D721Med (cell line): ENCODE measurements at places on chromosomes 11 and 22.

- no peak for DNase-seq
Measured at GRCh38 chr11:62497132-62497801, 49.3 kb downstream of the AHNAK start.

DNA sequence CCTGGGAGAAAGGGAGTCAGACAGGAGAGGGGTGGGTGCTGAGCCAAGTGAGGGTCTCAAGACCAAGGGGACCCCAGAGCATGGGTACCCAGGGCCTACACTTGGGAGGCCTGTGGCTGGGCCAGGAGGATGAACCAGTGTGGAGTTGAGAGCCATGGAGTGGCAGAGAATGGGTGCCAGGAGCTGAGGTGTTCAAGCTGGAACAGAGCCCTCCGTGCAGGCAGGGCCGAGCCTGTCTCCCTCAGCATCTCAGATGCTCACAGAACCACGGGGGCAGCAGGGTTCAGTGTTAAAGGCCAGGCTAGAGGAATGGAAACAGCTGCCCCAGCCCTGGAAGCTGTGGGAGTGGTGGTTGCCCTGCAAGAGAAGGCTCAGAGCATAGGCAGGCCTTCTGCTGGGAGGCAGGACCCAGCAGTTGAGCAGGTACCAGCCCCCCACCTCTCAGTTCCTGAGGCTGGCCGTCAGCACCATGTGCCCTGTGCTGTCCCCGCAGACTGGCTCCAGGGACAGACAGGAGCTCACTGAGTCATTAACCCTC is 32.3 kb downstream of the RSPH14 start:
- DNase-seq: no peak

- DNase-seq: no peak
Measured at GRCh38 chr11:86449993-86450629, 75.4 kb downstream of the CCDC81 start.

- no peak for DNase-seq
Measured at GRCh38 chr22:35353318-35353717, 27.6 kb upstream of the HMOX1 start.

- DNase-seq: no peak
Measured at GRCh38 chr11:112656772-112657428, 304.3 kb upstream of the NCAM1 start.

GRCh38 chr11:17403980-17404759 is 15.7 kb upstream of the KCNJ11 start:
- DNase-seq: no peak

GRCh38 chr11:10026514-10026913 is 267.5 kb downstream of the SBF2 start:
- no peak for DNase-seq

DNA sequence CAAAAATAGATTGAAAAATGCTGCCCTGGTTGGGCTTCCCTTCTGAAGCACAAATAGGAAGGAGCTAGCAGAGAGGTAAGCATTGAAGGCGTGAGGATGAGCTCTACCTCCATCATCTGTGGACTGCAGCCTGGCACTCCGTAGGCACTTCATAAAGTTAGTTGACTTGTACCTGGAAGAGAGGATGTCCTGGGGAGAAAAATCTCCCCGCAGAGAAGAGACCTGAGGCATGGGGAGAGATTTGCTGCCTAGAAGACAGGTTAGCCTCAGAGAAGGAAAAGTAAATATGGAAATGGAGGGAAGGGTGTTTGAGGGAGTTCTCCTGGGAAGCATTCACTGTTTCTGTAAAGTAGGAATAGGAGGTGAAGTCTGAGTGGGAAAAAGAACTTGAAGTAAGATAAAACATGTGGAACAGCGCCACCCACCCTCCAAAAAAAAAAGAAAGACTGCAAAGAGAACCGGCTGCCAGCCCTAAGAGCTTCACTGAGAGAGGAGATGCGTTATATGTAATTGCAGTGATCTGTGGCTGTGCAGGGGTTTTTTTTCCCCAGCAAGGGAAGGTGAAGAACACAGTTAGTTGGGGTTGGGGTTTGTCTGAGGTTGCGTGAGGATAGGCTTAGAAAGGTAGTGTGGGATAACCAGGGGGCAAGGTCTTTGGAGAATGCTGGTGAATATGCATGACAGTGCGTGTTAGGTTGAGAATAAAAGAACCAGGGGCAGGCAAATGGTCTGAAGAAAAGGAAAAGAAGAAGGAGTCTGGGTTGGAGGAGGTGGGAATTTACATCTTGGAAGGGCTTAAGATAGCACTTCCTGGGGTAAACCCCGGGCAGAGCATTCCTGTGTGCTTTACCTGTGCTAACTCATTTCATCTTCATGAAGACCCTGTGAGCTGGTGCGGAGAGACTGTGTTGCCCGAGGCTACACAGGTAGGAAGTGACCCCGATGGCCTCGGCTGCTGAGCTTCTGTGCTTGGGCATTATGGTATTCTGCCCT is 16.0 kb downstream of the TNRC6B start:
- DNase-seq: no peak

DNA sequence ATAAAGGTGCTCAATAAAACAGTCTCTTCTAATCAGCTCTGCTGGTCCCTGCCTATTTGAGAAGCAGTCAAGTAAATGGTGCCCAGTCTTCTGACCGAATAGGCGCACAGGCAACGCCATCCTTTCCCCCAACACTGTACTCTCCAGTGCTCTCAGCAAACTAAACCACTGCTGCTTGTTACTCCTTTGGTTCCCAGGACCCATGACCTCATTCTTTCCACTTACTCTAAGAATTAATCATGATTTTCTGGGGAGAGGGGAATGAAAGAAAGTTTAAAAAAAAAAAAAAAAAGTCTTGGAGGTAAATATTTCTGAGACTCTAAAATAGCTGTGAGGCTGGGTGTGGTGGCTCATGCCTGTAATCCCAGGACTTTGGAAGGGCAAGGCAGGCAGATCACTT is 63.7 kb downstream of the SGSM3 start:
- DNase-seq: no peak

DNA sequence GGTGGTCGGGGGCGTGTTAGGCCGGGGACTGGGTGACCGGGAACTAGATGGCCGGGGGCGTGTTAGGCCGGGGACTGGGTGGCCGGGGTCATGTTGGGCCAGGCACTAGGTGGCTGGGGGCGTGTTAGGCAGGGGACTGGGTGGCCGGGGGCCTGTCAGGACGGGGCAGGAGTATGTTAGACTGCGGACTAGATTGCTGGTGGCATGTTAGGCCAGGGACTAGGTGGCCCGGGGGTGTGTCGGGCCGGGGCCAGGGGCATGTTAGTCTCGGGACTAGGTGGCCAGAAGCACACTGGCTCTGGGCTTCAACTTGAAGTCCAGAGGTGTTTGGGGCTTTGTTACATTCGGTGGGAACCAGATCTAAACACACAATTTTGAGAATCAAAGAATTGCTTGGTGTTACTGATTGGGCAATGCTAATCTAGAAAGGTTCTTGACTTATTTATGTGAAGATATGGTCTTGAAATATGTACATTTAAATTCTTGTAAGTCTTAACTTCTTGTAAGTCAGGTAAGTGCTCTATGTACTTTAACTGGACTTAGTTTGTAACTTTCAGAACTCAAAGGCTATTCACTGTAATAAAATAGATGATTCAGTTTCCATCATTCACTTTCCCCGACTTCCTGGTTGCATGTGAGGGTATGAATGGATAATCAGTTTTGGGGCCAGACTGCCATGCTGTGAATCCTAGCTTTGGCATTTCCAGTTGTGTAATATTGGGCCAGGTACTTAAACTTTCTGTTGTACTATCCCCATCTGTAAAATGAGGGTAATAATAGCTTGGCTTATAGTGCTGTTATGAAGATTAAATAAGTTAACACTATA is 1.1 kb downstream of the EXT2 start:
- DNase-seq: no peak

GRCh38 chr11:2791139-2791520 is 91.3 kb upstream of the KCNQ1OT1 start:
- DNase-seq: no peak

DNA sequence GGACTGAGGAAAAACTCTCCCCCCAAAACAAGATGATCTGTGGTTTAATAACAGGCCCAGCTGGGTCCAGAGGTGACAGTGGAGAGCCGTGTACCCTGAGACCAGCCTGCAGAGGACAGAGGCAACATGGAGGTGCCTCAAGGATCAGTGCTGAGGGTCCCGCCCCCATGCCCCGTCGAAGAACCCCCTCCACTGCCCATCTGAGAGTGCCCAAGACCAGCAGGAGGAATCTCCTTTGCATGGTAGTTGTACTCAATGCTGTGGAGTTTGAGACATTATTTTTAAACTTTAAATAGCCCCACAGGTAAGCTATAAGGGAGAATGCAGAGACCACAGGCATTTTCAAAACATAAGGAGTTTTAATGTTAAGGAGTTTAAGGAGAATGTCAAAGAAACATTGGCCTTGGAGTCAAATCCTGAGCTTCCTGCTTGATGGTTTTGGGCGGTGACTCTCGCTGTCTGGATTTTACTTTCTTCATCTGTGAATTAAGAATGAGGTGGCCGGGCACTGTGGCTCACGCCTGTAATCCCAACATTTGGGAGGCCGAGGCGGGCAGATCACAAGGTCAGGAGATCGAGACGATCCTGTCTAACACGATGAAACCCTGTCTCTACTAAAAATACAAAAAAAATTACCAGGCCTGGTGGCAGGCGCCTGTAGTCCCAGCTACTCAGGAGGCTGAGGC is 6.8 kb downstream of the APOL1 start:
- DNase-seq: no peak

GRCh38 chr11:704781-705645 is 1.0 kb upstream of the EPS8L2 start:
- no peak for DNase-seq

DNA sequence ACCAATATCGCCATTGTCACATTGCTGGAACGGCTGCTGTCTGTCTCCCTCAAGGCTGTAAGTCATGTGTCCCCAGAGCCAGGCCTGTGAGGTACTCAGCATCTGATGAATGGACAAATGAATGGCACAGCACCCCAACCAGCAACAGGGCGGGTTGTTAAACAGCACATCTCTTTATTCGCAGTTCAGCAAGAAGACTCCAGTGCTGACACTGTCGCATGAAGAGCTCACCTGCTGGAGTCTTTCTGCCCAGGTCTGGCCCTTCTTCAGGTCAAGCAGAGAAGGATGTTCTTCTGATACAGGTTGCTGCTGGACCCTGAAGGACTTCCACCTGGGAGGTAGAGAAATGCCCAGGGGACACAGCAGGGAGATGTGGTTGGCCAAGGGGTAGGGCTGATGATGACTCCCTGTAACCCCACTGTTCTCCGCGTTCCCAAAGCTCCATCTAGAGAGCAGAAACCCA is 4.8 kb downstream of the SPATA19 start:
- no peak for DNase-seq

GRCh38 chr22:40007853-40008710 is 13.3 kb downstream of the FAM83F start:
- no peak for DNase-seq

GRCh38 chr11:116791002-116791812 is 472 bp downstream of the APOA5 start:
- peak; percentile 93 for DNase-seq

DNA sequence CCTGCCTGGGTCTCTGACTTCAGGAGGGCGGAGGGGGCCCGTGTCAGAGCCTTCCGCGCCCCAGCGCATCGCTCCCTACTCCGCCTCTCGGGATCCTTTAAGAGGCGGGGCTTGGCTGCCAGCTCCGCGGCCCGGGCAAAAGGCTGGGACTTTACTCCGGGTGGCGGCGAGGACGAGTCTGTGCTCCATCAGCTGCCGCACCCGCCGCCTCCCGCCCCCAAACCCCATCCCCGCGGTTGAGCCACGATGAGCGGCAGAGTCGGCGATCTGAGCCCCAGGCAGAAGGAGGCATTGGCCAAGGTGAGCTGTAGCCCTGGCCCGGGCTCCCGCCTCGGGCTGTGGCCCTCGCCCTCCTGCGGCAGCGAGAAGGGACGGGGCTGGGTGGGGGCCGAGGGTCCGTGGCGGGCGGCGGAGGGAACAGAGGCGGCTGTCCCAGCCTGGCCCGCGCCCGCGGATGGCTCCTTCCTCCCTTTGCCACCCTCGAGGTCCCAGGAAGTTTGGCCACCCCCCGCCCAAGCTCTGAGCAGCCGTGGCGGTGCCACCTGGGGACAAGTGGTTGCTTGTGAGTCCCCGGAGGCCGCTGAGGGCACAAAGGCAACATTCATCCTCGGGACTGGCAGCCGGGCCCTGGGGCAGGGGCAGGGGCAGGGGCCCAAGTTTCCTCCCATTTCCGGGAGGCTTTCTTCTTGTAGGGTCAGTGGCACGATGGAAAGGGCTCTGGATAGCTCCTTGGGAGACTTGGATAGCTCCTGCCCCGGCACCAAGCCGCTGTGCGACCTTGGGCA is at the start of gene SEC14L2:
TSS of gene SEC14L2 (plus strand) at position 148 of the 785 bp plus-strand sequence. CDS start at position 247, 99 bp downstream.
- DNase-seq: no peak
